ENCODE measurements at places on chromosomes 6 and 20.

DNA sequence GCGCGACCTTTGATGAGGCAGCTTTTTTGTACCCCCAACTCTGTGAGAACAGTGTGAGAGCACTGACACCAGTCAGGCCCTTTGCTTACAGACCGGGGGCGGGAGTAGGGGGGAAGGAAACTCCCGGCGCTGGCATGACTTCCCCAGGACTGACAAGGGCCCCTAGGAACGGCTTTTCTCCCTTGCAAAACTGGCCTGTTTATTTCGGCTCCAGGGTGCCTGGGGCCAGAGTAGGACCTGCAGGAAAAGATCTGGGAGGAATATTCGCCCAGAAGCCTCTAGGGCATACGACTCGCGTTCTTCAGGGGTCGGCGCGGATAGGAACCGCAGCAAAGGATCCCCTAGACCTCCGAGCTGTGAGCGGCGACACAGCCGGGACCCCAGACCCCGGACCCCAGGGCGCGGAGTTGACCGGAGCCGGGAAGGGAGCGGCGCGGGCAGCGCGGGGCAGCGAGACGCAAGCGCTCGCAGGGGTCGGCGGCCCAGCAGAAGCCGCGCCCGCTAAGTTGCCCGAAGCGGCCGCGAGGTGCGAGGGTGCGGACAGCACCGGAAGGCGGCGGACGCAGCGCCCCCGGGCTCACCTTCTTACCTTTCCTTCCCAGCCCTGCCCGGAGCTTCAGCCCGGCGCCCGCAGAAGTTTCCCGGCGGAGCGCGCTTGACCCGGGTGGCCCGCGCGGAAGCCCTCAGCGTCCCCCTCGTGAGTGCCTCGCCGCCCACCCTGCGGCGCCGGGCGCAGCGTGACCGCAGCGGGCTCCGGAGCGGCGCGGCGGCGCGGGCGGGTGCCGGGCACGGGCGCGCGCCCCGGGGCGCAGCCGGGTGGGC is at the start of gene POPDC3:
Gene POPDC3, minus strand, starts transcription at position 771 of the 822 bp plus-strand sequence. CDS start 18,105 bp downstream, outside the sequence.
- DNase-seq = no peak

DNA sequence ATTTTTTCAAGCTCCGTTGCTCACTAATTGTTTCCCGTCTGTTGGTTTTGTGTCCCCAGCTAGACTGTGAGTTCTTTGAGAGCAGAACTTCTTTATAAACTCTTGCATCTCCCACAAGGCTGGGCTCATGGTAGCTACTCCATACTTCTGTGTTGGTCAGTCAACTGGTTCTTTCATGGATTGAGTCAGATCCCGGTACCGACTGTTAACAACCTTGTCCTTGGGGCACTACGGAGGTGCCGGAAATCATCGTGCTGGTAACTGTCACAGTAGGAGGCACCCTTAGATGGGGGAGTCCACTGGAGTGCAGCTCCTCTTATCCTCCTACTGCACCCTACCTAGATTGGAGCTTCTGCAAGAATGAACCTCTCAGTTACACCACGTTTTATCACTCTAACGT is 8.6 kb upstream of the STX16 start:
- no peak for DNase-seq

DNA sequence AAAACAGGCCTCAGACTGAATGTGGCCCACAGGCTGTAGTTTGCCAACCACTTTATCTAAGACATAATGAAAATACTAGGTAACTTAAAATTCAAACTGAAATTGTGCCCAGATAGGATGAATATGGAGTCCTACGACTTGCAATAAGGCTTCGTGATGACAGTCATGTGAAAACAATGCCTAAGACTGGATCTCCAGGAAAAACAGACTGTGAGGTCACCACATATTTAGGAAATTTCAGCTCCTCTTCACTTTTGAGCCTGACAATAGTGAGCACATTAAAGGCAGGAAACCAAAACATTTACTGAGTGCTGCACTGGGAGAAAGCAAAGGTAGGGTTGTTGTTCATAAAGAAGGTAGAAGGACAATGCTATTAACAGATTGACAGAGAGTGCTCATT is 50.0 kb downstream of the RTN4IP1 start:
- no peak for DNase-seq

DNA sequence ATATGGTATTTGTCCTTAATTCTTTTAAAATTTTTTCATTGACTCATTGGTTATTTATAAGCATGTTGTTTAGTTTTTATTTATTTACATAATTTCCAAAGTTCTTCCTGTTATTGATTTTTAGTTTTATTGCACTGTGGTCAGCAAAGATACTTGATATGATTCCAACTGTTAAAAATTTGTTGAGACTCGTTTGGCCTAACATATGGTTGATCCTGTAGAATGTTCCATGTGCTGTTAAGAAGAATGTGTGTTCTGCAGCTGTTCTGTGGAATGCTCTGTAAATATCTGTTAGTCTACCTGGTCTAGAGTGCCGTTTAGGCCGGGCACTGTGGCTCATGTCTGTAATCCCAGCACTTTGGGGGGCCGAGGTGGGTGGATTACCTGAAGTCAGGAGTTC is 197.7 kb downstream of the CD109 start:
- no peak for DNase-seq

- DNase-seq = no peak
Observed at GRCh38 chr6:43699564-43700186, 12.1 kb upstream of the MRPS18A start.

GRCh38 chr6:137387096-137387764 is 107.0 kb downstream of the OLIG3 start:
- DNase-seq = no peak

- no peak for DNase-seq
Observed at GRCh38 chr6:166584853-166585429, 1.5 kb downstream of the RAMACL start.

- DNase-seq = no peak
Observed at GRCh38 chr6:20583444-20583800, 49.2 kb downstream of the CDKAL1 start.

All from CD4-positive, alpha-beta T cell treated with Interleukin-4 for 4 hours (primary cell).